ENCODE measurements at places on chromosomes 2 and 18.

GRCh38 chr18:31741097-31741735 lies 19.5 kb downstream of the SLC25A52 start:
- no peaks in the 10 kb centered on the region for H3K4me1 ChIP-seq
- H3K4me3 ChIP-seq = no peak overlapping the region
- DNase-seq = peak; percentile 54
- peaks cover 12% of the 10 kb centered on the region for H3K27me3 ChIP-seq
- no peak overlapping the region for H3K27ac ChIP-seq

GRCh38 chr2:42931818-42932195 lies 139.4 kb upstream of the HAAO start:
- DNase-seq = no peak
- H3K4me1 ChIP-seq = no peaks in the 10 kb centered on the region
- no peaks in the 10 kb centered on the region for H3K36me3 ChIP-seq

- H3K36me3 ChIP-seq = no peaks in the 10 kb centered on the region
- H3K27me3 ChIP-seq = peaks cover 49% of the 10 kb centered on the region
- H3K27ac ChIP-seq = no peak overlapping the region
- no peak for DNase-seq
- H3K4me1 ChIP-seq = peaks cover 3% of the 10 kb centered on the region
Measured at GRCh38 chr2:128498086-128498485, 179.4 kb upstream of the HS6ST1 start.

GRCh38 chr2:100610381-100610831 lies 47.6 kb downstream of the PDCL3 start:
- H3K36me3 ChIP-seq = no peaks in the 10 kb centered on the region
- H3K4me3 ChIP-seq = no peak overlapping the region
- peaks cover 7% of the 10 kb centered on the region for H3K27me3 ChIP-seq
- H3K27ac ChIP-seq = no peak overlapping the region
- DNase-seq = peak; percentile 76
- H3K4me1 ChIP-seq = peaks cover 7% of the 10 kb centered on the region

- no peaks in the 10 kb centered on the region for H3K36me3 ChIP-seq
- H3K4me1 ChIP-seq = no peaks in the 10 kb centered on the region
- no peak for DNase-seq
- no peak overlapping the region for H3K27ac ChIP-seq
- peaks cover 15% of the 10 kb centered on the region for H3K27me3 ChIP-seq
Measured at GRCh38 chr2:217877866-217878265, 124.9 kb downstream of the TNS1 start.

GRCh38 chr2:47345590-47345924 lies 57.4 kb upstream of the MSH2 start:
- peak overlapping the region; percentile 22 for H3K4me3 ChIP-seq
- H3K36me3 ChIP-seq = no peaks in the 10 kb centered on the region
- H3K27ac ChIP-seq = no peak overlapping the region
- peaks cover 7% of the 10 kb centered on the region for H3K4me1 ChIP-seq
- DNase-seq = no peak
- H3K27me3 ChIP-seq = peaks cover 44% of the 10 kb centered on the region

- peaks cover 14% of the 10 kb centered on the region for H3K27me3 ChIP-seq
- no peaks in the 10 kb centered on the region for H3K36me3 ChIP-seq
- peaks cover 14% of the 10 kb centered on the region for H3K4me1 ChIP-seq
- no peak overlapping the region for H3K27ac ChIP-seq
- DNase-seq = no peak
- H3K4me3 ChIP-seq = no peak overlapping the region
Measured at GRCh38 chr2:100928235-100928634, 73.9 kb upstream of the RPL31 start.

GRCh38 chr2:203438528-203438927 lies 96.6 kb downstream of the RAPH1 start:
- H3K36me3 ChIP-seq = no peaks in the 10 kb centered on the region
- no peaks in the 10 kb centered on the region for H3K27me3 ChIP-seq
- H3K27ac ChIP-seq = no peak overlapping the region
- no peaks in the 10 kb centered on the region for H3K4me1 ChIP-seq
- no peak for DNase-seq

DNA sequence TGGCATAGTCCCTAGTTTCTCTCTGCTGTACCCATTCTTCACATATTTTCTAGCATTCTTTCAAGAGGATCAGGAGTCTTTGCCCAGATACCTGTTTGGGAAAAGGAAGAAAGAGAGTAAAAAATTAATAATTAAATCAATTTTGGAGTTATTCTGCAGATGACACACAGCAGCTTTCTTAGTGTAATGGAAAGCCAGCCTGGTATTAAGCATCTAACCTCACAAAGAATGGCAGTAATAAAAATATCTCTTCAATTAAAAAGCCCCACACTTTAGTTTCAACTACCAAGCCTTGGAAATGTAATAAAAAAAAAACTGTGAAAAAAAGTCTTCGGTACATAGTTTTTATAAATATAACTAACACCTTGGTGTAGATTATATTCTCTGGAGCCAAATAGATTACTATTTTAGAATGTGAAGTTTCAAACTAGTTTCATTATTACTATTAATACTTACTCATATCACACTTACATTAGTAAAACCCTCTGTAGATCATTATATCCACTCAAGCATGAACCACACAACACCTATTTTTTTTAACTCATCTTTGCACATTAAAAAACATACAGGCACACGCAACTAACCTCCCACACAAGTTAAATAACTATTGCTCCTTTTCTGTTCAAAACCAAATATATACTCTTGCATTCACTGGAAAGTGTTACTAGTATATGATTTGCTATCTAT lies 90.9 kb downstream of the GPD2 start:
- no peak for DNase-seq
- no peak overlapping the region for H3K27ac ChIP-seq
- peaks cover 2% of the 10 kb centered on the region for H3K36me3 ChIP-seq
- no peaks in the 10 kb centered on the region for H3K27me3 ChIP-seq
- no peaks in the 10 kb centered on the region for H3K4me1 ChIP-seq

DNA sequence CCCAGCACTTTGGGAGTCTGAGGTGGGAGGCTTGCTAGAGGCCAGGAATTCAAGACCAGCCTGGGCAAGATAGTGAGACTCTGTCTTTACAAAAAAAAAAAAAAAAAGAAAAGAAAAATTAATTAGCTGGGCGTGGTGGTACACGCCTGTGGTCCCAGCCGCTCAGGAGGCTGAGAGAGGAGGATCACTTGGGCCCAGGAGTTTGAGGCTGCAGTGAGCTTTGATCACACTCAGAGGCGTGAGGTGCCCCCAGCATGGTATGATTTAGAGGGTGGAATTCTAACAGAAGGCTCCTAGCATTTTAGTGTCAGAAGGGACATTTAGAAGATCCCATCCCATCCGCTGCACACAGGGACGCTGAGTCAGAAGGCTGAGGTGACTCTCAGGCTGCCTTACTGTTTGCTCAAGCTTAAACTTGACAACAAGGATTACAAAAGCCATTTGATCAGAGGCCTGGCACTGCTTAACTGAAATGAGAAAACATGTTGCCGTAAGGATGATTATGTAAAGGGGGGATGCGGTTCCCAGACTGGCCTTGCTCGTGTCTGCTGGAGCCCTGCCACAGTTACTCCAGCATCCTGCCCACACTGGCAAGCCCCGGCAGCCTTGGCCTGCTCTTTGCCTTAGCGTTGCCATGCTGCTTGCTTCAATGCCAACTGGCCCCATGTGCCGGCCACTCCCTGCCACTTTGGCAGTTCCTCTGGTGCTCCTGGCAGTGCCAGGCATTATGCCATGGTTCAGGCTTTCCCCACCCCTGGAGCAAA lies 45.6 kb upstream of the SLC1A4 start:
- peaks cover 47% of the 10 kb centered on the region for H3K4me1 ChIP-seq
- H3K4me3 ChIP-seq = no peak overlapping the region
- no peaks in the 10 kb centered on the region for H3K27me3 ChIP-seq
- peak overlapping the region; percentile 92 for H3K27ac ChIP-seq
- DNase-seq = no peak

DNA sequence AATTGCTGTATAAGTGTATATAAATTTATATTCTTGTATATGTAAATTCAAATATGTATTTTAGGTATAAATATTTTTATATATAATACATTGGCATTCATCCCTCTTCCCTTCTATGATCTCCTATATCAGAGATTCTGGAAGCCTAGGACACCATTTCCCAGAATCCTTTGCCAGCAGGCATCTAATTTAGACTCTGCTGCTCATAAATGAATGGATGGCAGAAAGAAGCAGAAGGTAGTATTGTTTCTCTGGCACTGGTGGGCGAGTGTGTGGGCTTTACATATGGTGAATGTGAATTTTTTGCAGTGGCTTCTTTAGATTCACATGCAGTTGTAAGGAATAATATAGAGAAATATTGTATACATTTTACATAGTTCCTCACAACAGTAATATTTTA lies 215.2 kb upstream of the THSD7B start:
- no peak overlapping the region for H3K27ac ChIP-seq
- DNase-seq = no peak
- no peaks in the 10 kb centered on the region for H3K4me1 ChIP-seq

DNA sequence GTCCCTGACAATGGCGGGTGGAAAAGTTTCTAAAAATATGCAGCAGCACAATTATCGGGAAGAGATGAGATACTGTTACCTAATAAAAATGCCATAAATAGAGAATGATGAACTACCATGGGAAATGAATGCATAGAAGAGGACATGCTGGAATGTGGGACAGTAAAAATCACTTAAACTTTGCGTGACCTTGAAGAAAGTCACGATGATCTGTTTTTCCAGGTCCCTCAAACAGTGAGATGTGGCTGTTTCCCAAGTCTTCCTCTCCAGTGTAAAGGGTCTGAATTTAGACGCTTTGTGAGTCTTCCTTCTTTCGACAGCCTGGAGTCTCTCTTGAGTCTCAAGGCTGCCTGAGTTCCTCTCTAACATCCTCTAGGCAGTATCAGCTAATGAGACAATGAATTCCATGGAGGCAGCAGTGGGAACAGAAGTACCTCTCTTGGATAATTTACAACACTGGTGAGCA lies 1.4 kb downstream of the CLUL1 start:
- no peaks in the 10 kb centered on the region for H3K4me1 ChIP-seq
- no peak overlapping the region for H3K27ac ChIP-seq
- no peak overlapping the region for H3K4me3 ChIP-seq
- DNase-seq = no peak
- peaks cover 26% of the 10 kb centered on the region for H3K27me3 ChIP-seq

DNA sequence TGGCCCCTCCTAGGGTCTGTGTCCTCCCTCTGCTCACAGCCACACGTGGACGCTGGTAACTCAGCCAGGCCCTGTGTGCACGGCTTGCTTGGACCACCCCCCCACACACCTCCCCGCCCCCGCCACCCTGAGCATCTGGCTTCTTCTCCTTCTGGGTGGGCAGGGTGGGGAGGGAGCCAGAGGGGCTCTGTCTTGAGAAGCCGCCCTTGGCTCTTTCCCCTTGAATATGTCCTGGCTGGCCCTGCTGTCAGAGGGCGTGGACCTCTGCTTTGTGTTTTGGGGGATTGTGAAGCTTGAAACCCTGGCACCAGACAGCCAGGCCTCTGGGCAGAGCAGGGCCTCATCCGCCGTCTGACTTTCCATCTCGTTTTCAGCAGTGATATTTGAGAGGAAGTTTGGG lies 72.1 kb downstream of the GLI2 start:
- H3K4me1 ChIP-seq = no peaks in the 10 kb centered on the region
- no peaks in the 10 kb centered on the region for H3K36me3 ChIP-seq

- no peak overlapping the region for H3K27ac ChIP-seq
- no peak overlapping the region for H3K4me3 ChIP-seq
- no peak for DNase-seq
Measured at GRCh38 chr2:210546424-210547208, 9.8 kb upstream of the CPS1 start.

- DNase-seq = no peak
- peak overlapping the region; percentile 80 for H3K4me3 ChIP-seq
- peaks cover 18% of the 10 kb centered on the region for H3K4me1 ChIP-seq
- H3K27ac ChIP-seq = no peak overlapping the region
- no peaks in the 10 kb centered on the region for H3K36me3 ChIP-seq
Measured at GRCh38 chr2:45009928-45010701, 863 bp upstream of the SIX2 start.

- H3K4me3 ChIP-seq = no peak overlapping the region
- H3K36me3 ChIP-seq = peaks cover 3% of the 10 kb centered on the region
- peaks cover 6% of the 10 kb centered on the region for H3K27me3 ChIP-seq
- DNase-seq = peak; percentile 4
Measured at GRCh38 chr18:54119524-54120019, 104.9 kb downstream of the MBD2 start.

GRCh38 chr2:164565359-164565758 lies 55.9 kb downstream of the GRB14 start:
- H3K36me3 ChIP-seq = no peaks in the 10 kb centered on the region
- H3K4me1 ChIP-seq = no peaks in the 10 kb centered on the region
- H3K4me3 ChIP-seq = no peak overlapping the region
- DNase-seq = no peak
- no peaks in the 10 kb centered on the region for H3K27me3 ChIP-seq
- no peak overlapping the region for H3K27ac ChIP-seq

- peak within 1 kb of the TSS; percentile 81 for H3K27ac ChIP-seq
- peaks cover 22% of the 10 kb centered on the region for H3K4me1 ChIP-seq
- DNase-seq = no peak
Measured at GRCh38 chr2:74499267-74499939, at the start of gene LBX2. LBX2 (minus strand) TSS chr2:74499603; CDS start chr2:74499537, 66 bp downstream.

GRCh38 chr18:44744161-44745121 lies 63.8 kb downstream of the SETBP1 start:
- no peaks in the 10 kb centered on the region for H3K36me3 ChIP-seq
- H3K4me1 ChIP-seq = peaks cover 5% of the 10 kb centered on the region
- H3K27ac ChIP-seq = no peak overlapping the region
- no peak overlapping the region for H3K4me3 ChIP-seq
- no peaks in the 10 kb centered on the region for H3K27me3 ChIP-seq

GRCh38 chr2:47636596-47637264 lies 146.2 kb upstream of the MSH6 start:
- DNase-seq = no peak
- peaks cover 22% of the 10 kb centered on the region for H3K27me3 ChIP-seq
- H3K4me3 ChIP-seq = no peak overlapping the region
- H3K4me1 ChIP-seq = no peaks in the 10 kb centered on the region

GRCh38 chr2:84494070-84494469 lies 22.2 kb upstream of the DNAH6 start:
- no peaks in the 10 kb centered on the region for H3K36me3 ChIP-seq
- H3K27me3 ChIP-seq = peaks cover 8% of the 10 kb centered on the region
